NCI-H82 (cell line): ENCODE measurements at places on chromosomes 6 and 20.

DNA sequence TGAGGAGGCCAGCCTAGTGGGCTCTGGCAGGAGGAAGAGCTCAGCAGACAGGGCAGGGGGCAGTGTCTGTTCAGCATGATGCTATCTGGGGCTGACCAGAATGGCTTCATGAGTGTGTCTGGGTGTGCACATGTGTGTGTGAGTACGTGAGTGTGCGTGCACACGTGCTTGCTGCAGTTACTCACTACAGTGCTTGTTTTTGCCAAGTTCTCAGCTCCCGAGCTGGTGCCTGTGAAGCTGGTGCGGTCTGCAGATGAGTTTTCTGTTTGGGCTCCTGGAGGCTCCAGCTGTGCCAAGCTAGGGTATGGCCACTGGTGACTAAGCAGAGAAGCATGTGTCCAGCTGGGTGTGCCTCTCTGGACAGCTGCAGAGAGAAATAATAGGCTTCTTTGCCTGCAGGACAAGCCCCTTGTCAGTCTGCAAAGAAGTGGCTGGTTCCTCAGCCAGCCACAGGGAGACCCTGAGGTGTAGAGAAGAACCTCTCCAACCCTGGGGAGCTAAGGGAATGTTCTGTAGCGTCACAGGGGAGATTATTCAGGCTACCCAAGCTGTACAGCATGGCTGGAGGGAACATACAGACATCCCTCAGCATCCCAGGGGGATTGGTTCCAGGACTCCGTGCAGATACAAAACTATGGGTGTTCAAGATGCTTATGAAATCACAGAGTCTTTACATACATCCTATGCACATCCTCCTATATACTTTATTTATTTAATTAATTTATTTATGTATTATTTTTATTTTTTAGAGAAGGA is 40.2 kb upstream of the FAM50B start:
- no peak for DNase-seq

- DNase-seq: no peak
Observed at GRCh38 chr6:139546106-139546472, 171.6 kb upstream of the CITED2 start.

DNA sequence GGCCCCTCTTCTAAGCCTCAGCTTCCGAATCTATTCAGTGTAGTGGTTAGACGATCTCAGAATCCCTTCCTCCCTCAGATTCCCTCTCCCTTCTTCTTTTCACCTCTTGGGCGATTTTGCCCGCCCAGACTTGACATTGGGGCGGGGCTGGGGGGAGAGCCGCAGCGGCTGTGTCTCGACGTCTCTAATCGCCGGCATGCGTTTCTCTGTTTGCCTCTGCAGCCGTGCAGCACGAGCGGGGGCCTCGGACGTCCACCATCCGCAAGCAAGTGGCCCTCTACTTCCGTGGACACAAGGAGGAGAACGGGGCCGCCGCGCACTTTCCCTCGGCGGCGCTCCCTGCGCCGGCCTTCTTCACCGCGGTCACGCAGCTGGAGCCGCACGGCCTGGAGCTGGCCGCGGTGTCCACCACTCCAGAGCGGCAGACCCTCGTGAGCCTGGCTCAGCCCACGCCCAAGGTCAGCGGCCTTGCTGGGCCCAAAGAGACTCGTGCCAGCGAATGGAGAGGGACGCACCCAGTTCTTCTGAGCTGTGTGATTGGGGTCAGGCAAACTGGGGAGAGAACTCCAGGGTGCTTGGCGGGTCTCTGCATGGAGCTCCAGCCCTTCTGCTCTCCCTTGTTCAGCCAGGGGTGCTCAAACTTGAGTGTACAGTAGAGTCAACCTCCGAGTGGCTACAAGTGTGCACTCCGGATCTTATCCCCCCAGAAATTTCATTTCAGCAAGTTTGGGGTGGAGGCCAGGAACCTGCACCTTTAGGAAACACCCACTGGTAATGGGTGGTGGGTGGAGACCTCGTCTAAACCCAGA is 10.7 kb downstream of the NR2E1 start:
- DNase-seq: peak; percentile 32

DNA sequence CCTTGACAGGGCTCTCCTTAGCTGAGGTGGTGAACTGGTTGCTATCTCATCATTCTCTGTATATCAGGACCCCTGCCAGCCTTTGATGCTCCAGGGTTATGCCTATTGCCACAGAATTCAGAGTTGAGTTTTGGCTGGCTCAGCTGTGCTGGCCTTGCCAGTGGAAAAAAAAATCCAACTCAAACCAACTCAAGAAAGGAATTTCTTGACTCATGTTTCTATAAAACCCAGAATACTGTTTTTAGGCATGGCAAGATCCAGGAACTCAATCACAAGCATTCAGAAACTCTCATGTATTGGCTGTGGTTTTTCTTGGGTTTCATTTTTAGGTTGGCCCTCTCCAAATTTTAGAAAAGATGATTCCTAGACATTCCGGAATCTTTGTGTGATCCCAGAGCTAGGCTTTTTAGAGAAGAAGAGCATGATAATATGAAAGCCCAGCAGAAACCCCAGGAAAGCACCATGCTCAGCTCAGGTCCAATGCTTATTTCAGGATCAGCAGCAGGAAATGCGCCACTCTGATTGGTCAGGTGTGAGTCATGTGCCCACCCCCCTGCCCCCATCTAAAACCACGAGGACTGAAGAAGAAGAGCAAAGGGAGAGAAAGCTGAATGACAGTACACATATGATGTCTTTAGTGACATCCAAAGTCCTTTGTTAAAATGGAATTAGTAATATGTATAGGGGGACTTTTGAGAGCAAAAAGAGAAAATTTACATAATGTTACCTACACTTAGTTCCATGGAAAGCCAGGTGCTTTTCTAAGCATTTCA is 122.9 kb downstream of the RNF144B start:
- DNase-seq: no peak

DNA sequence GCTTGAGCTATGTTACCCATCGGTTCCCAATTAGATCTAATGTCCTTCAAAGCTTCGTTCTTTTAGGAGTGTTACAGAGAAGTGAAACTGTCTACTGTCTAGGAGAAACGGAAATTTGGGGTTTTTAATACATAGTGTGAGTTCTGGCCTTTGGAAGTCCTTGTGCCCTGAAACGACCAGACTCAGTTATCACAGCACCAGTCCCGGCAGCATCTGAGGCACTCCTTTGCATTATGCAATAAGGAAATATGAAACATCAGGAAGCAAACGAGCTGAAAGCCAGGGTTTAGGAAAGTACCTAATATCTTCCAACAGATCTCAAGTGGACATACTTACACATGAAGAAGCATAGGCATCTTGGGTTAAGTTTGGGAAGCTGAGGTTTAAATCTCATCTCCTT is 61.8 kb upstream of the ADGRF1 start:
- DNase-seq: no peak

- DNase-seq: no peak
Observed at GRCh38 chr6:95518630-95519227, 58.6 kb upstream of the MANEA start.

- peak; percentile 35 for DNase-seq
Observed at GRCh38 chr6:83153883-83154521, 39.1 kb downstream of the PGM3 start.

GRCh38 chr6:11141295-11141694 is 29.8 kb upstream of the ERVFRD-1 start:
- no peak for DNase-seq

DNA sequence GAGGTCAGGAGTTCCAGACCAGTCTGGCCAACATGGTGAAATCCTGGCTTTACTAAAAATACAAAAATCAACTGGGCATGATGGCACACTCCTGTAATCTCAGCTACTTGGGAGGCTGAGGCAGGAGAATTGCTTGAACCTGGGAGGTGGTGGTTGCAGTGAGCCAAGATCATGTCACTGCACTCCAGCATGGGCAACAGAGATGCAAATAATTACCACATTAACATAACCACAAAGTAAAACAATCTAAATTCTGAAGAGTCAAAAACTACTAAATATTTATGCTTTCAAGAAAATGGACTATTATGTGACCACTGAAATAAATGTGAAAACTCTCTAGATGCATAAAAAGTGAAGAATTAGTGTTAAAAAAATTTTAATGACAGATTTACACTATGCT is 59.9 kb downstream of the CYP39A1 start:
- no peak for DNase-seq
